ENCODE measurements at places on chromosomes 11 and 22.

DNA sequence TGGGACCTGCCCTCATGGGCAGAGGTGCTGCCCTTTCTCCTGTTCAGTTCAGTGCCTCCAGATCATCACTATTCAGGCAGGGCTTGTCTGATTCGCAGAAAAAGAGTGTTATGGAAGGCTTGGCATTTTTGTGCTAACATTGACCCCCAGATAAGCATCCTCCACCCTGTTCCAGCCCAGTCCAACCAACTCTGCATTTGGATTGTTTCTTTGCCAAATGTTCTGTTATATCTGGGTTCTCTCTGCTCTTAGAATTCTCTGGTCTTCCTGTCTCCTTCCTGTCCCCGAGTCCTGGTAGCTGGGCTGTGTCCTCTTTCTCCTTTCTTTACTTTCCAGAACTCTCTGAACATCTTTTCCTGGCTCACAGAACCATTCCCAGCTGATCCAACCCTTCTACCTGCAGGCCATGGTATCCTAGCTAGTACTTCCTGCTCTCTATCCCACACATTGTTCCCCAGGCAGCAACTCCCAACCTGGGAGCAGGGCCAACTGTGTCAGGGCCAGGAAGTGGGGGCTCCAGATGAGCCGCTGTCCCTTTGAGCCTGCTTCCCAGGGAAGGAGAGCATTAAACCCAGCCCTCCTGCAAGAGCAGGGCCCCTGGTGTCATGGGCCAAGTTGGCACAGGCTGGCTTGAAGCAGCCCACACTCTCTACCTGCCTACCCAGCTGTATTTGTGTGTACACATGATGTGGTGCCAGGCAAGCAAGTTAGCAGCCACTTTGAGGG, 280.7 kb upstream of the CADM1 start:
- DNase-seq = peak; percentile 32

GRCh38 chr11:43580735-43581369, 99.7 kb upstream of the HSD17B12 start:
- no peak for DNase-seq

DNA sequence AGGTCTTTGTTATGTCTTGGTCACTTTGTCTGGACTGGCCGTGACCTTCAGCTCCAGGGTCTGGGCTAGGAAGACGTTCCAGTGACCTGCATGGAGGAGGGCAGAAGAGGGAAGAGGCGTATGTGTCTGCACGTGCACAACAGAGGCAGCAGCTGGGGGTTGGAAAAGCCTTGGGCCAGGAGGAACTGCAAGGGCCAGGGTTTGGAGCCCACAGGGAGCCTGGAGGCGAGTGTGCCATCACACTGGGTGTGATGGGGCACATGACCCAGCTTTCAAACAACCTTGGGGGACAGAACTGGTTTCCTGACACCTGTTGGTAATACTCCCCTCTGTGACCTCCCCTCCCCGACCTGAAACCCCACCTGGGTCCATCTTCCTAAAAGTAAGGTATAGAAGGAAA, 34.7 kb downstream of the CHRDL2 start:
- no peak for DNase-seq

- DNase-seq = peak; percentile 6
Observed at GRCh38 chr11:69353696-69354544, 60.0 kb downstream of the MYEOV start.

GRCh38 chr22:21826204-21826603, 41.2 kb downstream of the MAPK1 start:
- no peak for DNase-seq

DNA sequence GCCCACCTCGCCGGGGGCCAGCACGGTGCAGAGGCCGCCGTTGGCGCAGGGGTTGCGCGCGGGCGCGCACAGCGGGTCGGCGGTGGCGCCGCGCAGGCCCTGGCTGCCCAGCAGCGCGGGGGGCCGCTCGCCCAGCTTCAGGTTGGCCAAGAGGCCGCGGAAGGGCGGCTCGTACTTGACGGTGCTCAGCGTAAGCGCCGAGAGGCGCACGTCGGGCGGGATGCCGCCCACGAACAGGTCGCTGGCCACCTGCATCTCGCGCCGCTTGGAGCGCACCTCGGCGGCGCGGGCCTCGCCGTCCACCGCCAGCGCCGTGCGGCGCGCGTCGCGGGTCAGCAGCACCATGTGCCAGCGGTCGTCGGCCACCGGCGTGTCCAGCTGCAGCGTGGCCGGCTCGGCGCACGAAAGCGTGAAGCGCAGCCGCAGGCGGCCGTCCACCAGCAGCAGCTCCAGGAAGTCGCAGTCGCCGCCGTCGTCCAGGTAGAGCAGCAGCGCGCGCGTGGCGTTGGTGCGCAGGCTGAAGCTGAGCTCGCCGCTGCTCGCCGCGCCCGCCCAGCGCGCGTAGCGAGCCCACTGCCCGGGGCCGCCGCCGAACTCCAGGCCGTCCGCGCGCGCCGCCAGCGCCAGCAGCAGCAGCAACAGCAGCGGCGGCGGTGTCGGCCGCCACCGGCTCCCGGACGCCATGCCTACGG, 9.8 kb downstream of the NRXN2 start:
- peak; percentile 26 for DNase-seq

DNA sequence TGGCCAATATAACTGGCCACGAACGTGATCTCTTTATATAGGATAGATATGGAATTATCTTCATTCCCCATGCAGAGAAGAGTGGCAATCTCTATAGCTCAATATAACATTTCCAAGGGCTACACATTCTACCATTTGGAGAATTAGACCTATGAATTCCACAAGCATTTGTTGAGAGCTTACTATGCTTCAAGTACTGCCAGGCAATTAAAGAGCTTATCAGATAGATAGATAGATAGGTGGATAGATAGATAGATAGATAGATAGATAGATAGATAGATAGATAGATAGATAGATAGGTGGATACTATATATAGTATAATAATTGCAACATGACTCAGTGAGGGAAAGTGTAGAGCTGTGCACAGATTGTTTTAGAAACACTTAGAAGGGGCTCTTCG, 1.5 kb upstream of the OR6X1 start:
- DNase-seq = no peak

DNA sequence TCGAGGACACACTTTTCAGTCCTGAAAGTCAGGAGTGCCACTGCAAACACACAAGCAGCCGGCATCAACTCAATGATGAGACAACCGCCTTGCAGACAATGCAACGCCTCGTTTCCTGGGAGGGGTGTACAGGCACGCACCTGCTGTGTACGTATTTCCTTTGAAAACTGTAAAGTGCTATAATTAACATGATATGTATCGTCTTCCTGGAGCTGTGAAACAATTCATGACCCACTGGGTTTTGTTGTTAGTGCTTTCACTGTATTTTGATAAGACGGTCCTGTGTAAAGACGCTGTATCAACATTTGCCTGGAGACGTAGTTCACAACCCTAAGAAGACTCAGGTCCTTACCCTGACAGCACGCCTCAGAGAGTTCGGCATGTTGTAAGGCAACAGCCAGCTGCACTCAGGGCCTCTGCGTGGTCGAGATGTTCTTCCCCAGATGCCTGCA, 105.7 kb upstream of the ANO1 start:
- DNase-seq = peak; percentile 50

DNA sequence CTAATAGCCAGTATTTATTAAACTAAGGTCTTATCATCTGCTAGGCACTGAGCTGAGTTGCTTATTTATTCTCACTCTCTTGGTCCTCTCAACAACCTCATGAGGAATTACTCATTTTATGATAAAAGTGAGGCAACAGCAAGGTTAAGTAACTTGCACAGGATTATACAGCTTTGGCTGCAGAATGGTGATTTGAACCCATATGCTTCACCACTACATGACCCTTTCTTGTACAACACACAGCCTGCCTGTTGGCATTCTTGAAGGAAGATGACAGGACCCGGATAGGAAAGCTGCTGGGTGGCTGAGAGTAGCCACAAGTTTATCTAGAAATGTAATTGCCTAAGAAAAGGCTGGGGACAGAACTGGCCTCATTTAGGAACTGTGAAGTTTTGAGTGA, 5.3 kb upstream of the PARVA start:
- DNase-seq = no peak

DNA sequence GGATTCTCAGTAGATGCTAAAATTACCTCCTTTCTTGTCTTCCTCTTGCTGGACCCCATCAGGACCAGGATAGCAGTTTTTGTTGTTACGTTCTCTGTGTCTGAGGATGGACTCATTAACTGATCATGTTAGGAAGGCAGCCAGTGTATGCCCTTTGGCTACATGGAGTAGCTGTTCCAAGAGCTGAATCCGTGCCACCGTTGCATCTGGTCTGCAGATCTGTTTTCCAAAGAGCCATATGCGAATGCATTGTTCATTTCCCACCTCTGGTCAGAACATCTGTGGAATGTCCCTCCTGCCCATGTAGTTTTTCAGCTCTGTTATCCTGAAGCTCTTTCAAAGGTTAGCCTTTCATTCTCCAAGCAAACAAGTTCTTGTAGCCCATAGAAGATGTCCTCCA, 188.4 kb downstream of the SPON1 start:
- DNase-seq = no peak

- no peak for DNase-seq
Observed at GRCh38 chr11:21588754-21589153, 604.1 kb upstream of the ANO5 start.

DNA sequence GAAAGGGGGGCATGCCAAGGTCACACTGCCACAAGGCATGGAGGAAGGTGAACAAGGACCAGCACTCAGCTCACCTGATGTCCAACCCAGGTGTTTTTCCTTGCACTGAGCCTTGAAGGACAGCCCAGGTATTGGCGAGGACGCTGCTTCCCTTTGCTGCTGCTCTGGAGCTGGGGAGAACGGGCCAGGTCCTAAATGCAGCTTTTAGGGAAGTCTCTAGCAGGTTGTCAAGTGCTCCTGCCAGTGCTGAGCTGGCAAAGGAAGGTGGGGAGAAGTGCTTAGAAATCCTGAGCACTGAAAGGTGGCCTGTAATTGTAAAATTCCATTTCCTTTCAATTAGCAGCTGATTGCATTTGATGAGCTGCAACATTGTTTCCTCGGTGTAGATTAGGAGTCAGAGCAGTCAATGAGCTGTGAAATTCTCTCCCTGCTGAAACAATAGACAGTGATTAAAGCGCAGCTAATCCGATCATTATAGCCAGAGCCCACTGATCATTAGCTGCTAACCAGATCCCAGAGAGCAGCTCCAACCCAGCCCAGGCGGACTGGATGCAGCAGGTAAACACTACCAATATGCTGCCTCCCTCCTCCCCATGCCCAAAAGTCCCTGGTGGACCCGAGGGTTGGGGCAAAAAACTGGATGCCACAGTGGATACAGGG, 507.6 kb downstream of the INSC start:
- DNase-seq = no peak

GRCh38 chr11:26851696-26852095, 129.8 kb upstream of the SLC5A12 start:
- DNase-seq = no peak

- DNase-seq = no peak
Observed at GRCh38 chr11:34667810-34668582, 47.1 kb downstream of the EHF start.

DNA sequence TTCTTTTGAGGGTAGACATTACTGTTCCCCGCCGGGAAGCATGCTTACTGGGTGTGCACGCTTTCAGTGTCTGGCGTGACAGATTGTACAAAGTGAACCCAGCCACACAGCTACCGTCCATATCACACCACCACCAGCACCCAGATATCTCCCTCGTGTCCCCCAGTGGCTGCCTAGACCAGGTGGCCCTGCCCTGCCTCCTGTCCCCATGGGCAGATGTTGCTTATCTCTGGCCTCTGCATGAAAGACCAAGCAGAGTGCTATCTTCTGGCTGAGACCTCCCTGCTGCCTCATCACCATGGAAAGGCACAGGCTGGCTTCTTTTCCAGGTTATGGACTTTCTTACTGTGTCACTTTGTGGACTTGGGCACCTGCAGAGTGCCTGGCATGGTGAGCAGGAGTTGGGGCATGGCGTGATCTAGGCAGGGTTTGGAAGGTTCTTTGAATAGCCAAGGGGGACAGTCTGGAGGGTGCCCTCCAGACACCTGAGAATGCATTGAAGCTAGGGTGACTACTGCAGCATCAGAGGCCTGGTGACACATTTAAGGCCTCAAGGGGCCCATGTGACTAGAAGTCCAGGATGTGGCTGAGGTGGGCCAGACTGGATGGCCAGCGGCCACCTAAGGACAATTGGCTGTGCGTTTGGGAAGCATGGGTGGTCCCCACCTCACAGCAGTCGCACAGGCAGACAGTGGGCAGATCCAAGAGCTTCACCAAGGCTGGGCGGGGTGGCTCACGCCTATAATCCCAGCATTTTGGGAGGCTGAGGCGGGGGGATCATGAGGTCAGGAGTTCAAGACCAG, 4.7 kb downstream of the TANGO2 start:
- DNase-seq = no peak

DNA sequence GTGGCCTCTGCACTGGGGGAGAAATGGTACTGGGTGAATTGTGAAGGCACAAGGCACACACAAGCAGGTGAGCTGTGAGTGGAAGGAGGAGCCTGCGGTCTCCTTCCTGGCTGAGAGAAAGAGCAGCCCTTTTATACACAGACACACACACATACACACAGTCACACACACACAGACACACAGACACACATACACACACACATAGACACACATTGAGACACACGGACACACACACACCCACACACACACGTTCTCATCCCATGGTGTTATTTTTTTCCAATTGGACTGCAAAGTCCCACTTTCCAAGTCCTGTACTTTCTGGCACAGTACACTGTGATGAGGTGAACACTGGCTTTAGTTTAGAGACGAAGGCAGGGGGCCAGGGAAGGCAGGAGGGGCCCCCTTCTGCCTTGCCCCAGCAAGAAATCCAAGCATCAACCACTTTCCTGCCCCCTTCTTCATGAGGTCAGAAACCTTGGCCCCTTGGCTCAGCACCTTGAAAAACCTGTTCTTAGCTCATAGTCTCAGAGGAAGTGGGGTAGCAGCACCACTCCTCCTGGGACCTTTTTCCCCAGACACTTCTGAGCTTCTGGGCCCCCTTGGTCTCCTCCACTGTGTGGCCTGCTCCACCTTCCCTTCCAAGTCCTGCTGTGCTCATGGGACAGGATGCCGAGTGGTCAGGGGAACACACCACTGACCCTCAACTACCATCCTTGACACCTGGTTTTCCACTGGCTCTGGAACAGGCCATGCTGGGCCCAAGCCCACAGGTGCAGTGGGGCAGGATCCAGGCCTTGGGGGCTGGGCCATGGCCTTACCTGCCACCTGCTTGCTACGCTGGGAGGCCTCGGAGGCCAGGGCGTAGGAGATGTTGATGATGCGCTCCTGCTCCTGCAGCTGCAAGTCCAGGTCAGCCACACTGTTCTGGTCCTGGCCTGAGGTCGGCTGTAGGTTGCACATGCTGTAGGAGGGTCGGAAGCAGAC, 43.8 kb downstream of the C11orf58 start:
- no peak for DNase-seq

GRCh38 chr11:2471048-2471803, 26.4 kb downstream of the KCNQ1 start:
- no peak for DNase-seq

DNA sequence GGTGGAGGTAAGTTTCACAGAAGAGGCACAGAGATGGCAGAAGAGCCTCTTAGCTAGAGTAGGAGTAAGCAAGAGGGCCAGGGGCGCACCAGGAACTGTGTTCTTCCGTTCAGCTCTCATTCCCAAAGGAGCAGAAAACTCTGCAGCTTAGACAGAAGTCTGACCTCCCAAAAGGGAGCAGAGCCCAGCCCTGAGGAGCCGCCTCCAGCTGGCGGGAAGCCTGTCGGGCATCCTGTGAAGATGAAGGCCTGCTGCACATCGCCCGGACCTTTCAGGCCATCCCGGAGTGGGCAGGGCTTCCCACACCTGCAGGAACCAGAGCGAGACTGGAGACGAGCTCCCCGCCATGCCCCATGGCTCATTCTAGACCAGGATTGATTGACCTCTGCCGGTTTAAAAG, 1102.8 kb downstream of the BRD1 start:
- DNase-seq = no peak

Measured in transverse colon (tissue), 4 donors.